ENCODE measurements at places on chromosomes 11 and 22.

DNA sequence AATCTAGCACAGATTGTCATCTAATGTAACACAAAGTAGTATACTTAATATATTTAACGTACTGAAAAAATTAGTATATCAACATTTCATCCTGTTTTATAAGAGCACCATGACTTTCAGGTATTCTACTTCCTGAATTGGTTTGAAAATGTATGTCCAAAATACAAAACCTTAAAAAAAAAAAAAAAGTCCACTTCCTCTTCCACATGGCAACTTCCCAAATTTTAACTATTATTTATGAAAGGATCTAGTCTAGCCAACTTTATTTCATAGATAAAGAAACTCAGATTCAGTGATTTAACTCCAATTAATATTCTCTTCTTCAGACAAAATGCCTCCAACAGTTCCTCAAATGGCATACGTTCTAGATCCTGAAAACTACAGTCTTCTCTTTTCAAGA lies 44.0 kb downstream of the PIK3C2A start:
- DNase-seq: no peak

DNA sequence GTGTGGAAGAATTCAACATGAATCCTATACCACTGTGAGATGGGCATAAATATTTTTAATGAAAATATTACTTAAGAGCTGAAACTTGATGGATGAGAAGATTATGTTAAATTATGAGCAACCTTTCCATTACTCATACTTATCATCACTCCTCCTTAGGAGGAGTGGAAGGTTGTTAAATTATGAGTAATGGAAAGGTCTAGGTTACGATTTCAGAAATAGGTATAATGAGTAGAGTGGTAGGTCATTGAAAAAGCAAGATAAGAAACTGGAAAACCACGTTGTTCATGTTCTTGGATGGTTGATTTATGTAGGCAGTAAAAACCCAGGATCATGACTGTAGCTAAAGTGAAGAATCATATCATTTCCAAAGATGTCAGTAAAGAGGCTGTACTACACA lies 973.2 kb upstream of the RAG2 start:
- DNase-seq: no peak

- no peak for DNase-seq
Observed at GRCh38 chr11:93655047-93655446, 6.4 kb upstream of the CEP295 start.

GRCh38 chr11:88348870-88349269 lies 11.3 kb upstream of the CTSC start:
- DNase-seq: no peak

DNA sequence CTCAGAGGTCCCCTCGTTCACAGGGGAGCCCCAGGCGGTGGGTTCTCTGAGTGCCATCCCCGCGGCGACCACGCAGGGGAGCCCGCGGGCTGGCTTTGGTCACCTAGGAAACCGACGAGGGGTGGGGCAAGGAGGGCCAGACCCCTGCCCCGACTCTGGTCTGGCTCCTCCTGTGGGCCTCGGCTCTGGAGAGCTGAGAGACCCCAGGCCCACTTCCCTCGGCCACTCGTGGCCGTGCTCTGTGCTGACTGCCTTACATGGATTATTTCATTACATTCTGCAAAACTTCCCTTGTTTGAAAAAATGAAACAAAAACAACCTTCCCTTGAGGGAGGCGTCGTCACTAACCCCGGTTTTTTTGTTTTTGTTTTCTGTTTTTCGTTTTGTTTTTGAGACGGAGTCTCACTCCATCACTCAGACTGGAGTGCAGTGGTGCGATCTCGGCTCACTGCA lies 15.1 kb upstream of the CYTH4 start:
- DNase-seq: peak; percentile 35

DNA sequence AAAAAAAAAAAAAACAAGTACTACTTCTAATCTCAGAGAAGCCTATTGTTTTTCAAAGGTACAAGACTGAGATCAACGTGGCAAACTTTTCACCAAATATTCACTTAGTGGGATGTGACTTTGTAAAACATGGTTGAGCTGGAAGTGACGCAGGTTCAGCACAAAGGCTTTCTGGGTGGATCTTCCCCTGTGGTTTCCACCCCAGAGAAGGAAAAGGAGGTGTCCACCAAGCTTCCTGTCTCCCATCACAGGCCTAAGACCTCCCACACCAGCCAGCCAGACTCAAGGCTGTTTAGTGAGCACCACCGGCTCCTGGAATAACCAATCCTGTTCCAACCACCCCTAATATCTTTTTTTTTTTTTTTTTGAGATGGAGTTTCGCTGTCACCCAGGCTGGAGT lies 5.7 kb downstream of the TMEM184B start:
- no peak for DNase-seq

- peak; percentile 33 for DNase-seq
Observed at GRCh38 chr11:121964591-121964990, 151.4 kb downstream of the BLID start.

GRCh38 chr11:107605061-107606006 lies 14.4 kb downstream of the ELMOD1 start:
- DNase-seq: no peak

- no peak for DNase-seq
Observed at GRCh38 chr11:74490941-74491340, 2.6 kb downstream of the LIPT2 start.

GRCh38 chr22:32697331-32697995 lies 104.0 kb upstream of the TIMP3 start:
- no peak for DNase-seq
